ENCODE measurements at places on chromosomes 5 and 9. TPM values are rescaled to one million over a fixed set of nuclear protein-coding genes. Genes with fewer than 3 reads are reported as not detected.

- DNase-seq: peak; percentile 89
Observed at GRCh38 chr9:96136992-96137670, 164.8 kb downstream of the HSD17B3 start.

The MEF2C gene
- total RNA-seq: 138 TPM

DNA sequence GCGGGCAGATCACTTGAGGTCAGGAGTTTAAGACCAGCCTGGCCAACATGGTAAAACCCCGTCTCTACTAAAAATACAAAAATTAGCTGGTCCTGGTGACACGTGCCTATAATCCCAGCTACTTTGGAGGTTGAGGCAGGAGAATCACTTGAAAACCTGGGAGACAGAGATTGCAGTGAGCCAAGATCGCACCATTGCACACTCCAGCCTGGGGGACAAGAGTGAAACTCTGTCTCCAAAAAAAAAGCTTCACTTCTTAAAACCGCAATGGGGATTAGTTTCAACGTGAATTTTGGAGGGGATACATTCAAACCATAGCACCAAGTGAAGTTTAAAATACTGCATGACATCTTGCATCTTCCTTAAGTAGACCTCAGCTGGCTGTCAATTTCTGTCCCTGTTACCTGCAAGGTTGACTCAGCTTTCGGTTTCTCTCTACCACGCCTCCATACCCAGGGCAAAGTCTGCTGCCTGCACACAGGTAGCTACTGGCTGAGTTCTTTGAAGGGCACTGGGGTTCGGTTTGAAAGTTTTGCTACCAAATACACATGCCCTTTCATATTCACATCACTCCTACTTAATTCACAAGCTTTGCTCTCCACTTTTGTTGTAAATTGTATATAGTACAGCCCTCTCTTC, 69.3 kb downstream of the KIAA1958 start:
- no peak for DNase-seq

GRCh38 chr5:65190328-65191053, 291.2 kb downstream of the ADAMTS6 start:
- no peak for DNase-seq

GRCh38 chr9:74838351-74838750, 49.4 kb downstream of the TRPM6 start:
- no peak for DNase-seq

The RANBP17 gene
- 130 TPM for total RNA-seq

DNA sequence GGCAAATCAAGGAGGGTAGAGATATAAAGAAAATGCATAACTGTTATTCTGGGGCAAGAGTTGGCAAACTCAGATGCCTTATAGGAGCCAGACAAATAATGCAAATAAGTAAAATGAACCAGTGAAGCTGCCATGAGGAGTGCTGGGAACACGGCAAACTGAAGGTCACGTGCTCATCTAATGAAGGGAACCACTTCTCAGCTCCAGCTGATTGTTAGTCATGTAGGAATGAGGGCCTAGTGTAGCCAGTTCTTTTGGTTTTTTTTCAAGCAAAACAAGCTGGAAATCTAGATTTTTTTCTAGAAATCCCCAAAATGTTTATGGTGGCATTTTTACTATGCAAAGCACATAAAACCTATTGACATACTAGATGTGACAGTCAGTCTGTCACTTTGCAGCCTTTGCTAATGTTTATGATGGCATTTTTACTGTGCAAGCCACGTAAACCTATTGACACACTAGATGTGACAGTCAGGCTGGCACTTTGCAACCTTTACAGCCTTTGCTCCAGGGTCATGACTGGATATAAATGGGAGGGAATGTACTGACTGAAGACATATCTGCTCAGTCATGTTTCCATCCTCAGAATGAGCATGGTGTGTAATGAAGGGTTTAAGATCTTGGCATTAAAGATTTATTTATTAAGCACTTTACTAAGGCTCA, 39.4 kb downstream of the RUSC2 start:
- peak; percentile 59 for DNase-seq

GRCh38 chr9:81604306-81605169, 84.8 kb downstream of the TLE1 start:
- DNase-seq: peak; percentile 31

Data from lung (tissue), 17 donors.